Left lobe of liver (tissue), 2 donors: ENCODE measurements at places on chromosomes 5 and 9.

DNA sequence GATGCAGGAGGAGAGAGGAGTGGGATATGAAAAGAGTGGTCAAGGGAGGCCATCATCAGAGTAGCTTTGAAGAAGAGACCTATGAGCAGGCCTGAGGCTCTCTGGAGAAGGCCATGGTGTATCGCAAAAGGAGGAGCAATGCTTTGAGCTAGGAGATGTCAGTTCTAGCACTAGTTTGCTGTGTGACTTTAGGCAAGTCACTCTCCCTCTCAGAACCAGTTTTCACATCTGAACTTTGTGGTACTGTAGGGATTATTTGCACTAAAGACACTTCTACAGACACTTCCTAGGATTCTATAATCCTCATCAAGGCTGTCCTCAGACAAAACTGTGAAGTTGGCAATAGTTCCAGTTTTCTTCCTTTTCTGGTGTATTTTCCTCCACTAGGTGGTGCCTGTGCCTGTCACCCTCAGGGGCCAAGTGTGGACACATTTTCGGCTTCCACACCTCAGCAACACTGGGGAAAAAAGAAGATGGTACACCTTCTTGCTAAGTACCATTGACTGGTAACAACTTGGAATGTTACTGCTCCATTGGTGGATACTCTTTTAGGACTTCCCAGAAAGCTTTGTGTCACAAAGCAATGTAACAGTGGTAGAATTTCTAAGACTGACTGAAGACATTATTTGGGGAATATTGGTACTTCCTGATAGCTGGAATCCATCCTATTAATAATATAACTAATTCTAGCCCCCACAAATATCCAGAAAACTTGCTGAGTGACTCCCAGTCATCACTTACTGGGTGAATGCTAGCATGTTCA lies 9.9 kb downstream of the PAPPA start:
- DNase-seq: no peak

DNA sequence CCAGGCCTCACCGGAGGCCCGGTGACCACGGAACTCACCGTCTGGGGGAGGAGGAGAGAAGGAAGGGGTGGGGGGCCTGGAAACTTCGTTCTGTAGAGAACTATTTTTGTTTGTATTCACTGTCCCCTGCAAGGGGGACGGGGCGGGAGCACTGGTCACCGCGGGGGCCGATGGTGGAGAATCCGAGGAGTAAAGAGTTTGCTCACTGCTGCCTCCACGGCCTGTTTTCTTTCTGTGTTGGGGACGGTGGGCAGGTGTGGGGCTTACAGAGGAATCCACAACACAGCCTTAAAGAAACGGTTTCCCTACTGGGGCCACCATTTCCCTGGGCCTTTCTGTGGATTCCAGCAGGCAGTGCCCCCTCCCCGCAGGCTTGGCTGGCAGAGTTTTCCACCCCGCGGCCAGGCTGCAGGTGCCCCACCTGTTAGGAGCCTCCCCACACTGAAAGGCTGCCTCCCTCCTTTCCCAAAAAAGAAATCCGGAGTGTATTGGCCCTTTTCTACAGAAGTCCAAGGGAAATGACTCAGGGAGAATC lies 80.8 kb downstream of the NTNG2 start:
- no peak for DNase-seq

- DNase-seq: no peak
Observed at GRCh38 chr5:160627921-160628618, 206.4 kb downstream of the PTTG1 start.

GRCh38 chr5:9626955-9627354 lies 3.2 kb downstream of the TAS2R1 start:
- DNase-seq: no peak

- DNase-seq: no peak
Observed at GRCh38 chr5:139903795-139904565, 108.4 kb downstream of the PSD2 start.

DNA sequence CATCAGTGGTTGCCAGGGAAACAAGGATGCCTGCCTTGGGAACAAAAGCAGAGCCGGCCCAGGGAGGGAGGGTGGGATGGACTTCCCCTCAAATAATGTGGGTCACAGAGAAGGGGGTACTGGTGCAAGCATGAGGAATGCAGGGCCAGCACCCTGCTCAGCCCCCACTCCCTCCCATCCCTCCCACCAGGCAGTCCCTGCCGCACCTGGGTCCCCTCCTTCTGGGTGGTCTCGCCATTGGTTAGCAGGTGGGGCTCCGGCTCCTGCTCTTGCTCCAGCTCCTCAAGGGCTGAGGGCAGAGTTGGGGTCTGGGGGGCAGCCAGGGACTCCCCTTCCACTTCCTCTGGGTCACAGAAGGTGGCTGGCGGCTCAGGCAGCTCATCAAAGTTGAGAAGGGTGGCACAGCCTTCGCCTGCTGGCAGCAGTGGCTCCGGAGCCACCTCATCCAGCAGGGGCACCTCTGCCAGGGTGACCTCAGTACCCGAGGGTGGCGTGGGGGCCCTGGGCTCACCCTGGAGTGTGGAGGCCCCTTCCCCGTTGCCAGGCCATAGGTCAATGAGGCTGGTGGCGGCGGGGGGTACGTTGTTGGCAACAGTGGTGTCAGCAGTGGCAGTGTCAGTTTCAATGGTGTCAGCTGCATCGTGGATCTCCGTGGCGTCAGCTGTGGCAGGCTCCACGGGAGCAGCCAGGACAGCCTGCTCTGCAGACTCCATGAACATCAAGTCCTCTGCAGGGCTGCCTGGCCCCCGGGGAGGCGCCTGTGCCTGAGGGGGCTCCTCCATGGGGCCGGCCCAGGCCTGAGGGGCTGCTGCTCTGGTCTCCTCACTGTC lies 11.5 kb downstream of the PRR7 start:
- DNase-seq: peak; percentile 51
